NCI-H1694 (cell line): ENCODE measurements at places on chromosomes 11 and 22.

GRCh38 chr22:43118024-43118849, 7.7 kb downstream of the BIK start:
- DNase-seq: no peak

DNA sequence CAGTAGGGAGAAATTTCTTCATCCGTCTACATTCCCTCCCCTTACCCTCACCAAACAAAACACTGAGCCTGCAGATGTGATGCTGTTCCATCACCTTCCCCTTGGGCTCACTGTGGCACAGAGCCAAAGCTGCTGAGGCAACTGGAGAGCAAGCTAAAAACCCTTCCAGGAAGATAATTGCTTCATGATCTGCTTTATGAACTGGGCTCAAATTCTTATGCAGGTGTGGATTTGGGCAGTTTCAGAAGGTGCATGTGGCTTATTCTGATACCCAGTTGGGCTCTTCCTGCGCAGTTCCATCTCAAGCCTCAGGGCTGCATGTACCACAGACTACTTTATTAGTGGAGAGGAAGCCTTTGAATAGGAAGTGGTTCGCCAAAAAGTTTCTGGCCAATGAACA, 58.3 kb downstream of the AAMDC start:
- DNase-seq: no peak

- DNase-seq: no peak
These were observed 25.7 kb upstream of the MICAL3 start for GRCh38 chr22:18050065-18050464.

DNA sequence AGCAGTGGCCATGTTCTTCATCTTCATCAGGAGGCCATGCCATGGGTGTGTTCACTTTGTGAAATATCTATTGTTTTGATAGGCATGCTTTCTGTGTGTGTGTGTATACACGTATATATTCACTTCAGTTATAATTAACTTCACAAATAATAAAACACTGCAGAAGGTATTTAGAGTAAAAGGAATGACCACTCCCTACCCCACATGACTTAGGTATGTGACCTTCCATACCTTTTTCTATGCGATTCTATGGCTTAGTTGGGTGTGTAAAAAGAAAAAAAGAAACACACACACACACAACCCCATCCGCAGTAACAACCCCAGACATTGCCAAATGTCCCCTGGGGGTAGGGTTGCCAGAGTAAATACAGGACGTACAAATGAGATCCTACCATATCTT, 72.0 kb downstream of the CYTH4 start:
- no peak for DNase-seq

- DNase-seq: no peak
These were observed 29.8 kb downstream of the MOB2 start for GRCh38 chr11:1456596-1457325.

- no peak for DNase-seq
These were observed 3.0 kb downstream of the FIBP start for GRCh38 chr11:65885231-65885630.

DNA sequence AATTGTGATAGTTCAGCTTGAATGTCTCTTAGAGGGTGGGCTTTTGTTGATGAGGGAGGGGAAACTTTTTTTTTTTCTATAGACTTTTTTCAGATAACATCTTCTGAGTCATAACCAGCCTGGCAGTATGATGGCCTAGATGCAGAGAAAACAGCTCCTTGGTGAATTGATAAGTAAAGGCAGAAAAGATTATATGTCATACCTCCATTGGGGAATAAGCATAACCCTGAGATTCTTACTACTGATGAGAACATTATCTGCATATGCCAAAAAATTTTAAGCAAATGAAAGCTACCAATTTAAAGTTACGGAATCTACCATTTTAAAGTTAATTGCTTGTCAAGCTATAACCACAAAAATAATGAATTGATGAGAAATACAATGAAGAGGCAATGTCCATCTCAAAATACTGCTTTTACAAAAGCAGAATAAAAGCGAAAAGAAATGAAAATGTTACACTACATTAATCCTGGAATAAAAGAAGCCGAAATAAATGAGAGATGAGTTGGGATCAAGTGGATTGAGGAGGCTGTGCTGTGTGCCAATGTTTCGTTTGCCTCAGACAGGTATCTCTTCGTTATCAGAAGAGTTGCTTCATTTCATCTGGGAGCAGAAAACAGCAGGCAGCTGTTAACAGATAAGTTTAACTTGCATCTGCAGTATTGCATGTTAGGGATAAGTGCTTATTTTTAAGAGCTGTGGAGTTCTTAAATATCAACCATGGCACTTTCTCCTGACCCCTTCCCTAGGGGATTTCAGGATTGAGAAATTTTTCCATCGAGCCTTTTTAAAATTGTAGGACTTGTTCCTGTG, 3.9 kb downstream of the MALAT1 start:
- no peak for DNase-seq

DNA sequence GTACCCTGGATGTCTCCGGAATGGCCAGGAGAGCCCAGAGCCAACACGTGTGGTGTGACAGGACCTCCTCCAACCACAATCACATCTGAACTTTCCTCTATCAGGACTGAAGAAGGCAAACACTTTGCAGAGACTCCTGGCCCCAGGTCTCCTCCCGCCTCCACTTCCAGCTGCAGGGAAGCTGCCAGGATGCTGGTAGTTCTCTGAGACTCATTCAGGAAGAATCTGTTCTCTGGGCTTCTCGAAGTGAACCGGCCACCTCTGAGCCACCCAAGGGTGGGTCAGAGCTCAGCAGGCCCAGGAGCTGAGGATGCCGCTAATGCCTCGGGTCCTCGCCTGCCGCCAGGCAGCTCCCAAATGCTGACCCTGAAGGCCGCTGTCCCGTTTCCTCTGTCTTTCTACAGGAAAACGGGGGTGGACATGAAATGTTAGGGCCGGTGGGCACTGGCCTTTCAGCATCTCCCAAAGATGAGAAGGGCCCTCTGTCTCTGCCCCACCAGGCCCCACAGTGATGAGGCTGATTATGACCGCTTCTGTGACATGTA, 789.9 kb downstream of the BRD1 start:
- no peak for DNase-seq

DNA sequence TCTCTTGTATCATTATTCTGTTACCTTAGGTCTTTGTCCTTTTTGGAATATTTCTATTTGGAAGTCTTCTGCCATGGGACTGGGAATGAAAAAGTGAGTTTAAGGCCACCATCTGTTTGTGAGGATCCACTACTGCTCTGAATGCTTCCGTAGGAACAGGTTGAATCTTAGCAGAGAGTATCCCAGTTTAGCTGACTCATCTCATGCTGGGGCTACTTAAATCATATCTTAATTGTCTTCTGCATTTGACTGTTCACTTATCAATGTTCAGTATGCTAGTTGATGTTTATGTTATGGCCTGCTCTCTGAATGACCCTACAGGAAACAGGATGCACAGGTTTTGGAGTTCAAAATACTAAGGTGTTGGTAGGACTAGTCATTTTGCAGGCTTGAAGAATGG, 1.4 kb upstream of the OR52I2 start:
- DNase-seq: no peak

DNA sequence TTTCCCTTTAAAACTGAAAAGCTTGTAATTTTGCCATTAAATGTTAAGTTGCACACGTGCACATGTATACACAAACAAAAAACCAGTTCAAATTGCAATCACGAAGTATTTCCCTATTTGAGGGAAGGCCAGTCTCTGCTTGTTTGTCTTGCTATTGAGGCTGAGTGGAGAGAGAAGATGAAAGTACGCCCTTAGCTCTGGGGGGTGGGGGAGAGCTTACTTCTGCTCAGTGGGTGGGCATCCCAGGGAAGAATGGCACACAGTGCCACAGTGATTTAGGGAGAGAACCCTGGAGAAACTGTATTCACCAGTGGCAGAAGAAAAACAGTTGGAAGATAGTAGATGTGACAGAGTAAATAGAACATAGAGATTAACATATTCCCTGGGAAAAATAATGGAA, 8.7 kb downstream of the YAP1 start:
- DNase-seq: no peak

DNA sequence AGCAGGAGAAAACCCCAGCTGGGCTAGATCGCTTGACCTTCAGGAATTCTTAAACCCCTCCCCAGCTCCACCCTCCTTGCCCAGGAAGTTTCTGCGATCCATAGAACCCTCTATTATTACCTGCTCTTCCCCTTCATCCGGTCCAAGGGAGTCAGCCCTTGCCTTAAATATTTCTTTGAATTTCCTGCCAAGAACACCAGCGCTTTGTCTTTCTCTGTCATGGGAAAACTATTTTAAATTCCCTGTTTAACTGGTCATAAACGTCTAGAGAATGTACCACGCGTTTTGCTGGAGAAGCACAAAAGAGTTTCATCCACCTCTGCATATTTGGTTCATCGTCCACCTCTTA, 496 bp upstream of the TRAF6 start:
- DNase-seq: no peak

GRCh38 chr22:49153921-49154320, 673.8 kb downstream of the BRD1 start:
- DNase-seq: no peak

DNA sequence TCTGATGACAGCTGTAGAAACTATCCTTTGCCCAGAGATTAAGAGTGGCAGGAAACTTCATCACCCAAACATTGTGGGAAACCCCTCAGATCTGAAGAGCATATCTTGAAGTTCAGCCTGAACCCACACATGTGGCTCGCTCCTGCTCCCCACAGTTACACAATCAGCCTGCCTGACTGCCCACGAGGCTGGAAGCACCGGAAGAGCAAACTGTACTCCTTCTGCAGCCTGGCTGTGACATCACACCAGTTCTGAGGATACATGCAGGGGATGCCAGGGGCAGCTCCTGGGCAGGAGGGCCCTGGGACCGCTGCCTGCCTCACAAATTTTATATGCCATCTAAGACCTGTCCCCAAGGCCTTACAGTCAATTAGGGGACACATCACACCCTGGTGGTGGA, 444.4 kb downstream of the BUD13 start:
- no peak for DNase-seq

- DNase-seq: no peak
These were observed 9.7 kb downstream of the IZUMO1R start for GRCh38 chr11:94314064-94314463.

- no peak for DNase-seq
These were observed 15.1 kb upstream of the GLYATL1 start for GRCh38 chr11:58924230-58924629.

DNA sequence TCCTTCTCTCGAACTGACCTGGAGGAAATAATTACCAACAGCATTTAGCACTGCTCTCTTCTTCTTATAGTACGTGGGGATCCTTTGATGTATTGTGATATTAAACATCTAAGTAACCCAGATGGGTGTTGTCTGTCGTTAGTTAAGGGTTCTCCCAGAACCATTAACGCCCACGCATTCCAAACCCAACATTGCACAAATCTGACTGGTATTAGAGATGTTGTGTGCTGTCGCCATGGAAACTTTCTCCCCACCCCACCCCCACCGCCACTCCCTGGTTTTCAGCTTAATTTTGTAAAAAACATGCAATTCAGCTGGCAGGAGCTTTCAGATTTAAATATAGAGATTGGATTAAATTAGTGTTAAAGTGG, 1495.2 kb downstream of the TBC1D22A start:
- DNase-seq: no peak

- no peak for DNase-seq
These were observed 102.8 kb upstream of the DRD2 start for GRCh38 chr11:113578033-113578380.

GRCh38 chr11:32894149-32894827, 1.7 kb downstream of the QSER1 start:
- peak; percentile 91 for DNase-seq

- DNase-seq: no peak
These were observed 14.3 kb downstream of the RNF215 start for GRCh38 chr22:30372915-30373314.

DNA sequence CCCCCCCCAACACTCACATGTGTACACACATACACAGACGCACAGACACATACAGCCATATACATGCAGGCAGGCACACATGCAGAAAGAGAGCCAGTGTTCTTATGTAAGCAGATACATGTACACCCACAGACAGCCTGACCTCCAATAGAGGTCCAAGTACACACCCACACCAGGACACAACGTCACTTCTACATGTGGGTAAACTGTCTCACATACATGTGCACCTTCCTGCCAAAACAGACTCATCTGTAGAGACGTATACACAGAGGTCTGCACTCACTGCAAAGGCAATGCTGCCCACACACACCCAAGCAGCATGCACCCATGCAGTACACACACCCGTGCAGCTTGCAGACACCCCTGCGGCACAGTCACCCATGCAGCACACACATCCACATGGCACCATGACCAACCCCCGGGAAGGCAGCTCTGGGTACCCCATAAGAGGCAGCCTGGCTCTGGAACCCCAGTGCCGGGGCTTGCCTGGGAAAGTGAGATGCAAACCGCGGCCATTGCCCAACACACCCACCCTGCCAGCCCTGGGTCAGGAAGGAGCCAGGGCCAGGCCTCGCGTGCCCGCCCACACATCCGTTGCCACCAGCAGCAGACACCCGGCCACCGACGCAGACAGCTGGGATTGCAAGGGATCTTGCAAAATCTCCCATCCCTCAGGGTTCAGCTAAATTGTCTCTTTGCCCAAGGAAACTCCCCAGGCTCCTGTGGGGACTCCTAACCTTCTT, 10.1 kb downstream of the CASTOR1 start:
- no peak for DNase-seq

DNA sequence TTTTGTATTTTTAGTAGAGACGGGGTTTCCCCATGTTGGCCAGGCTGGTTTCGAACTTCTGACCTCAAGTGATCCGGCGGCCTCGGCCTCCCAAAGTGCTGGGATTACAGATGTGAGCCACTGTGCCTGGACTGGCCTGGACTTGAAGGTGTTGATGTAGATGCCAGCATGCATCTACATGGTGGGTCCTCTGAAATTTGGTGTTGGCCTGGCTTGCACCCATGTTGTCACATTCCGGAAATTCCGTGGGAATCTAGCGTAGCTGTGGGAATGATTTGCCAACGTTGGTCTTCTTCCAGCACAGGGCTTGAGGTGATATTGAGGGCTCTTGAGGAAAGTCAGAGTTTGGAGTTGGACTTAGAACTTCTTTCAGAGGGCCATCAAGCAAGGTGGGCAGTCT, 6.5 kb downstream of the PACS1 start:
- DNase-seq: no peak
